Midbrain (tissue), 1 donor: ENCODE measurements at places on chromosomes 13 and 19.

- DNase-seq: no peak
Measured at GRCh38 chr13:30648522-30649012, 30.8 kb downstream of the USPL1 start.

DNA sequence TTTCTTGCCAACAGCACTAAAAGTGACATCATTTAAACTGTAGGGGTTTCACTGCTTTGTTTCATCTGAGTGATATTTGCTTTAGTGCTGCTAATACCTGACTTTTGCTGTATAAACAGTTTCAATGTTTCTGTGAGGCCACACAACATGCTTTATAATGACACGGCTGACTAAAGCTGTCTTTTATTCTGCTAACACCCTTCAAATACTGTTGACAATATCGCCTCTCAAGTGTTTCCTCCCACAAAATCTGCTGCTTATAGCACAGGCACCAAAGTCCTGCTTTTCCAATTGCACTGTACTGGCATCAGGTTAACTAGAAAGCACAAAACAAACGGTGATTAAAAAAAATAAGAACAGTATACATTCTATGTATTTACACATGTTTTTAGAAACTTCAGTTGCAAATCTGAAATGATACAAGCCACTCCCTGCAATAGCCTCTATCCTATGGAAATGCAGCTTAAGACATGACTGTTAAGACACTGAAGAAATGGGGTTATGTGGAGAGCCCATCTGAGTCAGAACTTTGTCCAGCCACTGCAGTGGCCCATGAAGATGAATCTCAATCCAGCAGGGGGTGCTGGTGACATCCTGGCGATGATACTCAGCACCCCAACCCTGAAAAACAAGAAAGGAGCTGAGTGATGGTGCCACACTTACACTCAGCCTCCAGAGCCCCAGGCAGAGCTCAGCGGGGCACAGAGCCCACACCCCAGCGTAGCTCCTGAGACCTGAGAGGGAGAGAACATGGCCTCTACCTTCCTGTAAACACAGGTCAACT is 29.4 kb downstream of the RFXAP start:
- DNase-seq: no peak

- DNase-seq: no peak
Measured at GRCh38 chr19:57719424-57719823, 8.0 kb downstream of the ZNF671 start.

- DNase-seq: no peak
Measured at GRCh38 chr19:40283414-40284250, 1.5 kb downstream of the AKT2 start.

- no peak for DNase-seq
Measured at GRCh38 chr19:52981329-52981728, 18.6 kb upstream of the ZNF816 start.

DNA sequence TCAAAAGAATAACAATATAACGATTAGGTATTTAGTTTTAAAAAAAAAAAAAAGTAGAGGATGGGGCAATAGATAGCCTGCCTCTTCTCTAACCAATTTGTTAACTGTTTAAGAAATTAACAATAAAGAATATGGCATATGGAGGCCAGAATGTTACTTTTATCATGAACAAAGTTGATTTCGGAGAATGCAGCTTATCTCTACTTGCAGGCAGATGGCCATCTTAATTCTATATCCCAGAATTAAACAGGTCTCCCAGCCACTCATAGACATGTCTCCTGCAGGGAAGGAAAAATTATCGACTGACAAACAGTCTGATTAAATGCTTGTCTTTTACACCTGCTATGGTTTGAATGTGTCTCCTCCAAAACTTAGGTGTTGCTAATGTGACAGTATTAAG is 96.6 kb downstream of the SLC25A15 start:
- DNase-seq: no peak

DNA sequence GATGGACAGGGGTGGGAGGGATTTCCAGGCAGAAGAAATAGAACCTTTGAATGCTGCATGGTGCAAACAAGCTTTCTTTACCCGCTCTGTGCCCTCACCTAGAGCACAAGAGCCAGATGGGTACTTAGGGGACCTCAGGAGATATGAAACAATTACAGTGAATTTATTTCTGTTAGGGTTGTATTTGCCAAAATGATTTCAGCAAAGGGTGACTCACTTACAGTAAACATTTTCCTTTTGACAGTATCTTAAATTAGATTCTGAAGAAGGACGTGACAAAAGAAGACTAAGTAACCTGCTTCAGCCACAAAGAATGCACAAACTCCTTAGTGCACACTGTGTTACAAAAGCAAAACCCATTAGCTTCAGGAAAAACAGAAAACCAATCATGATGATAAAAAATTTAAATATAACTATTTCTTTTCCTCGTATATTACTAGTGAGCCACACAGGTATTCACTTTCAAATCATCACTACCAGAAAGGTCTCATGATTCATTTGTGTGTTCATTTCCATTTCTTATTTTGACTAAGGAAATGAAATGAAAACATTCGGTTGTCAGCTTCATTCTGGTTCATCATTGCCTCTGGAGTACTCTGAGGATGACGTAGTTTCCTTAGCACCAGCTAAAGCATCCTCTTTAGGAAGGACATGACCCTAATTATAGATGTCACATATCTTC is 158.8 kb downstream of the NHLRC3 start:
- DNase-seq: no peak

DNA sequence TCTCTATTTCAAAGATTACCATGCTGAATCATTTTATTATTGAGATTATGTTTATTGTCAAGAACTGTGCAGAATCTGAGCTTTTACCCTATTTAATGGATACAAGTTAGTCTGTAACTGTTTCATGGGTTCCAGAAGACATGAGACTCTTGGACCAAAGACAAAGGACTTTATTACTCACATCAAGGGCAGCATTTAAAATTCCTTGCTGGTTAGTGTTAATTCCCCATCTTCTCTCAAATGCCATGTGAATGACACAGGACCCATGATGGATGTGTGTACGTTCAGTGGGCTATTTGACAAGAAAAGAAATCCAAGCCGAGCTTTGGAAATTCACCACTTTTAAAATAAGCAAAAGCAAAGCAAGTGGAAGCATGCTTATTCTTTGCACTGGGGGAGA is 139.9 kb downstream of the PCDH20 start:
- DNase-seq: no peak

DNA sequence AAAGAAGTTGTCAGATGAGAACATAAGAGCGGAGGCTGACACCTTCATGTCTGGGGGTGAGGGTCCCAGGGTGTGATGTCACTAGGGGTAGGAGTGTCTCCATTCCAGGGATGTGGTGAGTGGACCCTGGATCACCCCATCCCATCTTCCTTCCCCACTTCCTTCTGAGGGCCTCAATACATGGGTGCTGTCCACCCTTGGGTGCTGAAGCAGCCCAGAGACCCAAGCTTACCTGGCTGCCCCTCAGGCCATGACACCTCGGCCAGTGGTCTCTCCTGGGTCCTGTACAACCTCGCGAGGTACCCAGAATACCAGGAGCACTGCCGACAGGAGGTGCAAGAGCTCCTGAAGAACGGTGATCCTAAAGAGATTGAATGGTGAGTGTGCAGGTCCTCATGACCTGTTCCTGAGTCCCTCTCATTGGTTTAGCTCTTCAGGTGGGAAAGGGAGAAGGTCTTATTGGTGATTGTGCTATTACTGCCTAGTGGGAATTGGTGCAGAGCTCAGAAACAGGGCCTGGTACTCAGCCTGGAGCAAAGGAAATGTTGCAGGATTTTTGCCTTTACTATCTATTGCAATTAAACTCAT is 37.7 kb upstream of the CYP4F8 start:
- no peak for DNase-seq

DNA sequence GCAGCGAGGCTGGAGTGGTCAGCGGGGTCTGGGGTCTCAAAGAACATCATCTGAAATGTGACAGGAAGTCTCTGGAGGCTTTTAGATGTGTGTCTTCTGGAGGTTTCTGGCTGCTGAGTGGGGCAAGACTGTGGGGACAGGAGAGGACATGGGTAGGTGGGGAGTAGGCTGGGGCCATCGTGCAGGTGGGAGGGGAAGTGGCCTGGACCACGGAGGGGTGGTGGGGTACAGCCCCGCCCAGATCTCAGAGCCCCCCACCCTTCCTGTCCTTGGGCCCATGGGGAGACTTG is 6.2 kb downstream of the AP1M1 start:
- DNase-seq: no peak

DNA sequence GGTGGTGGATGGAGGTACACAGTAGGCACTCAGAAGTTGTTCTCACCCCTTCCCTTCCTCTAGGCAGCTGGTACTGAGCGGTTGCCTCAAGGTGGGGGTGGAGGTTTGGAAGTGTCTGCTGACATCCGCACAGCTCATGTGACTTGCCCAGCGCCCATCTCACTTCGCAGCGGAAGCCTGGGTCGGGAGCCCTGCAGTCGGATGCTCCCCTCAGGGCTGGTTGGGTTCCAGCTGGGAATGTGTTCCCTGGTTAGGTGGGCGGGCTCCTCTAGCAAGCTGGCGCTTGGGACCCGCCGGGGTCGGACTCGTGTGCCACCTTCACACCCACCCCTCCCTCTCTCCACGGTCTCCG is 10.2 kb downstream of the PPP1R37 start:
- no peak for DNase-seq

GRCh38 chr19:37905946-37906868 is at the start of gene WDR87:
Gene WDR87 (minus strand): TSS chr19:37906594. CDS start chr19:37898239, 8,355 bp downstream.
- DNase-seq: peak; percentile 17

DNA sequence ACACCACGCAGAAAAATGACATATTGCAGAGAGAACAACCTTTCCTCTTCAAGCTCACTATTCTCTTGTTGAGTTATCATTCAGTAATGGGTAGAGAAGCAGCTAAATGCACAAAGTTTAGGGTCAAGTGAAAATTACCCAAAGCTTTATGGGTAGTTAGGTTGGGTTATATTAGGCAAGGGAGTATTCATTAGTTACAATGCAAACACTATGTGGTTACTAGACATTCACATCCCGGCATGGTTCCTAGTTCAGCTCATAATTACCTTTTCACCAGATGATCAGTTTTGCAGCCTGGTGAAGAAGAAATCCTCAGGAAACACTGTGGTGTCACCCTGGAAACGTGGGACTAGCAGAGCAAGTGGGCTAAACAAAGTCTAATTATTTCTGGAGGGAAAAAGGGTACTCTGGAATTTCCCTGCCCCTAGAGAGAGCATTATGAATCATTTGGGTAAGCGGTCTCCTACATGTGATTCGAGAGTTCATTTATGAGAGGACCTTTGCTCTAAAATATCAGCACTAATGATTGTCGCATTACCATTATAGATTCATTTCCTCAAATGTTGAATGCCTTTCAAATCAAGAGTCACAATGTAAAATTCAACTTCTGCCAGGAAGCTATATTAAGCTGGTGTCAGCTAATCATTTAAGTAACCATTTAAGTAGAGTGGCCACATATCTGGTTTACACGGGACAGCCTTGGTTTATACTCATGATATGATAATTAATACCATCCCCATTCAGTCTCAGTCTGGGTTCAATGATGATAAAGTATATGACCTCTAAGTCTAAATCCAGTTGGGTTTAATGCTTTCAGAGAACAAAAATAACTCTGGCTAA is 1208.0 kb downstream of the DIAPH3 start:
- no peak for DNase-seq

- no peak for DNase-seq
Measured at GRCh38 chr19:46678110-46678732, 17.2 kb upstream of the DACT3 start.

GRCh38 chr13:107680115-107680514 is 535.2 kb downstream of the LIG4 start:
- DNase-seq: no peak

DNA sequence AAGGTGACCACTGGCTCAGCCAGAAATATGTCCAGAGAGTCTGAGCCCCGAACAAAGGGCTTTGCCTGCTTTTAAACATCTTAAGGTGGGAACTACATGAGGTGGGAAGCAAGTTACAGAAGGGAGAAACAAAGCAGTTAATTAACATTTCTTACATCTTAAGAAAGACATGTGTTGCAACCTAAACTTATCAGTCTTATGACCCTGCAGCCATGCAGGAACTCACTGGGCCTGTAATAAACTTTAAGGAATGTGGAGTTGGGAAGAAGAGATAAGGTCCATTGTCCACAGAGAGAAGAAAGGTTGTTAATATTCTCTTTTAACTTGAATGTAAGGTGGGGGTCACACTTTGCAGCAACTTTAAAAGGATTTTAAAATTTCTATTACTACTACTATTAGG is 46.8 kb upstream of the CYP2A7 start:
- DNase-seq: no peak
